Activated CD4-positive, alpha-beta T cell treated with anti-CD3 and anti-CD28 coated beads, Interleukin-2, amount 10 ng/mL, durations not matched to agents 7 days and 5 days (primary cell): ENCODE measurements at places on chromosomes 12 and 14. TPM values are rescaled to one million over a fixed set of nuclear protein-coding genes. Genes with fewer than 3 reads are reported as not detected.

The KRT82 gene
- not detected for total RNA-seq

The TAPBPL gene
- total RNA-seq, result 47.9 TPM

- DNase-seq, result no peak
Measured at GRCh38 chr12:55862286-55862685, 19.6 kb upstream of the MMP19 start.

GRCh38 chr12:22407397-22407796 lies 72.9 kb upstream of the ST8SIA1 start:
- no peak for DNase-seq

DNA sequence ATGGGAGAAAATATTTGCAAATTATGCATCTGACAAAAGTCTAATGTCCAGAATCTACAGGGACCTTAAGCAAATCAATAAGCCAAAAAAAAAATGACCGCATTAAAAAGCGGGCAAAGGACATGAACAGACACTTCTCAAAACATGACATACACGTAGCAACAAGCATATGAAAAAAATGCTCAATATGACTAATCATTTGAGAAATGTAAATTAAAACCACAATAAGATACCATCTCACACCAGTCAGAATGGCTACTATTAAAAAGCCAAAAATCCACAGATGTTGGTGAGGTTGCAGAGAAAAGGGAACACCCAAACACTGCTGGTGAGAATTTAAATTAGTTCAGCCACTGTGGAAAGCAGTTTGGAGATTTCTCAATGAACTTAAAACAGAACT lies 16.1 kb downstream of the PAWR start:
- DNase-seq, result no peak
